ENCODE measurements at places on chromosomes 2 and 18.

DNA sequence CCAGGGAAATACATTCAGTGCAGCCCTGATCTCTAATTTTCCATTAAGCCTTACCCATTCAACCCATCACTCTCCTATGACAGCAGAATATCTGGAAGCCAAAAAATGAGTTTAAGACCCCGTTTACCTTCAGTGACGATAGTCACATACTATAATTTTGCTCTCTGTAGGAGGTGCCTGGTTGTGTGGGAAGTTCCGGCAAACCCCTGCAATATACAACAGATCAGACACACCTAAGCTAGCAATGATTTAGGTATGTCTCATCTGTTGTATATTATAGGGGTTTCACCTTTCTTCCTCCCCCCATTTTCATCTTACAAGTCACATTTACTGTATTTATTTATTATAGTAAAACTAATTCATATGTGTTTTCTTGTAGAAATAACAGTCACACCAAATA, 101.7 kb downstream of the DOCK10 start:
- DNase-seq = no peak

- peak; percentile 34 for DNase-seq
These were observed 83.6 kb downstream of the ASXL2 start for GRCh38 chr2:25794544-25795276.

- DNase-seq = no peak
These were observed 34.8 kb upstream of the EPG5 start for GRCh38 chr18:46001892-46002291.

- DNase-seq = no peak
These were observed 403 bp downstream of the COL4A3 start for GRCh38 chr2:227164763-227165291.

- DNase-seq = no peak
These were observed 161.5 kb downstream of the TGIF1 start for GRCh38 chr18:3611313-3612090.

DNA sequence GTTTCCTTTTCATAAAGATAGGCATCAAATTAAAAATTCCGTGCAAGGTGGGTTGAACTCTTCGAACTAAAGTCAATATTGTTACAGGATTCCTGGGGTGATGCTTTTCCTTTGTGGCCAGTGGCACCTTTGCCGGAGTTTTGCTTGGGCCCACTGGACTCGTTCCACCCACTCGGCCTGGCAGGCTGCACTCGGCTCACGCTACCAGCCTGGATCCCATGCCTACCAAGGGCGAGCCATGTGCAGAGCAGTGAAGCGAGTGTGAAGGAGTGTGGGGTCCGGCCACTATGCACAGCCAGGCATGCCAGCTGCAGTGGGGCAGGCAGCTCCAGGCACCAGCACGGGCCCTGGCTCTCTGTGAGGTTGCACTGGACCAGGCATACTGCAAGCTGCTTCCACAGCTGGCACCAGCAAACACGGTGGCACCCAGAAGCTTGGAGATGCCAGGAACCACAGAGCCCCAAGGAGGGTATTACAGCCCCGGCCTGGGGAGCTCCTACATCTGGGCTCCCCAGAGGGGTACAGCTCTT, 83.6 kb downstream of the DTNB start:
- no peak for DNase-seq

GRCh38 chr2:152792974-152793373, 74.6 kb downstream of the ARL6IP6 start:
- DNase-seq = no peak

DNA sequence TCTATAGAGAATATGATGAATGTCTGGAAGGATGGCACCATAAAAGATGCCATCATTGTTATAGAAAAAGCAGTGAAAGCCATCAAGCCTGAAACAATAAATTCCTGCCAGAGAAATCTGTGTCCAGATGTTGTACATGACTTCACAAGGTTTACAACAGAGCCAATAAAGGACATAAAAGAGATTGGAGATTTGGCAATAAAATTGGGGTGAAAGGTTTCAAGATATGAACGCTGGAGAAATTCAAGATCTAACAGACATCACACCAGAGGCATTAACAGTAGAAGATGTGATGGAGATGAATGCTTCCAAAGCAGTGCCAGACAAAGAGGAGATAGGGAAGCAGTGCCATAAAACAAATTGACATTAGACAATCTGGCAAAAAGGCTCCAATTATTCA, 518.8 kb upstream of the ACVR2A start:
- DNase-seq = no peak

GRCh38 chr18:32937066-32937465, 164.2 kb upstream of the KLHL14 start:
- no peak for DNase-seq

DNA sequence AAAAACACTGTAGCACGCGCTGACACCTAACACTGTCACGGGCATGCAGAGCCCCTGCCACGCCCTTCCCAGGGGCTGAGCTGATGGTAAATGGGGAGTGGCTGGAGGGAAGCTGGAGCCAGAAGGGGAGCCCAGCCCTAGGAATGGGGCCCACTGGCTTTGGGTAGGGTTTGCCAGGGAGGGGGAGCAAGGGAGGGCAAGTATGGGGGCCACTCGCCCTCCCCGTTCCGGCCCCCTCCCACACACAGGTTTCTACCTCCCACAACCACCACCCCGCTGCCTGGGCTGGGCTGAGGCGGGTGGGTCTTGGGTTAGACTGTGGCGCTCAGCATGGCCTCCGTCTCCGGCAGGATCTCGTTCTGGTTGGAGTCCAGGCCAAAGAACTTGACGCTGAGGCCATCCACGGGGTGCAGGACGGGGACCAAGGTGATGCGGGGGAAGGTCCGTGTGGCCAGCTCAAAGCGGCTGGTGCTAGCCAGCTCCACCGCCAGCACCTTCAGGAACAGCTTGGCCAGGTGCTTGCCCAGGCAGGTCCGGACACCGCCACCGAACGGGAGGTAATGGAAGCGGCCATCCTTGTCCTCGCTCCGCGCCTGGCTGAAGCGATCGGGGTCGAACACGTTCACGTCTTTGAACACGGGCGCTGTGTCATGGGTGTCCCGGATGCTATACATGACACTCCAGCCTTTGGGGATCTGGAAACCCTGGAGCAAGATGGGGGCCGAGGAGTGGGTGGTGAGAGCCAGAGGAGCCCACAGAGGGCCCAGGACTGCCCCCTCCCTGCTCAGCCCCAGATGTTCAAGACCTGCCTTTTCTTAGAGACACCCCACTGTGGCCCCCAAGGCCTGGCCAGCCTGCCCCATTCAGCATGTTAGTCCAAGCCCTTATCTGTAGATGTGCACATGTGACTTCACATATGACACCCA, 15.5 kb downstream of the CYP26B1 start:
- no peak for DNase-seq

GRCh38 chr2:110215091-110215490, 2.7 kb upstream of the MTLN start:
- no peak for DNase-seq

DNA sequence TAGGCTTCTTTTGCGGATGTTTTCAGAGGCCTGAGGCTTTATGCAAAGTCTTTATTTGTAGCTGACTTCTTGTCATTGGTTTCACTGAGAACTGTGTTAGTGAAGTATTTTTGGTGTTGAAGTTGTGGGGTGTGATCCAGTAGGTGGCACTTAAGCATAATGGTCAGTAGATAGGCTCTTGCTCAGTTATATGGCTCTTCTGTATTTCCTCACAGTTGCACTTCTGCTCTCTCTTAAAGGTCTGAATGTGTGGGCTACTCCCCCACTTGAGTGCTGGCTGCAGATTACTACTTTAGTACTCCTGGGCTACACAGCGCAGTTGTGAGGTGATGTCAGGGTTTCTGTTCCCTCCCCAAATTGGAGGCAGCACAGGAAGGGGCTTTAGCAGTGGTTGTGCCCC, 133.8 kb upstream of the SCN7A start:
- no peak for DNase-seq

DNA sequence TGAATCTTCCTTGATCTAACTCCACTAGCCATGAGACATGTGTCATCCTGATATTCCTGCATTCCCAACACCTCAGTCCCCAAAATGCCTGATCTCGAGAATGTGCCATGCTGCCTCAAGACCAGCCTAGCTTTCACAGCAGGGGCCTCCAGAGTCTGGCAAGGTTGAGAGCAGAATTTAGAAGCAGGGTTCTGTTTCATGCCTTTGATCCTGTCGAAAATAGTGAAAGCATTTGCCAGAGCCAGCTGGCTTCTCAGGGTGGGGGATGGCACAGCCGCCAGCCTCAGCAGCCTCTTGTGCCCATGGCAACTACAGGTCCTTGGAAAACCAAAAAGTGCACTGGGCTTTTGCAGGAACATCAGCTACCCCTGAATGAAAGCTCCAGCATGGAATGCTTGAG, 143.5 kb downstream of the RTN4 start:
- DNase-seq = no peak

GRCh38 chr2:144230033-144230432, 289.9 kb downstream of the ZEB2 start:
- no peak for DNase-seq

- DNase-seq = no peak
These were observed 2.5 kb upstream of the ICOS start for GRCh38 chr2:203934041-203934492.

DNA sequence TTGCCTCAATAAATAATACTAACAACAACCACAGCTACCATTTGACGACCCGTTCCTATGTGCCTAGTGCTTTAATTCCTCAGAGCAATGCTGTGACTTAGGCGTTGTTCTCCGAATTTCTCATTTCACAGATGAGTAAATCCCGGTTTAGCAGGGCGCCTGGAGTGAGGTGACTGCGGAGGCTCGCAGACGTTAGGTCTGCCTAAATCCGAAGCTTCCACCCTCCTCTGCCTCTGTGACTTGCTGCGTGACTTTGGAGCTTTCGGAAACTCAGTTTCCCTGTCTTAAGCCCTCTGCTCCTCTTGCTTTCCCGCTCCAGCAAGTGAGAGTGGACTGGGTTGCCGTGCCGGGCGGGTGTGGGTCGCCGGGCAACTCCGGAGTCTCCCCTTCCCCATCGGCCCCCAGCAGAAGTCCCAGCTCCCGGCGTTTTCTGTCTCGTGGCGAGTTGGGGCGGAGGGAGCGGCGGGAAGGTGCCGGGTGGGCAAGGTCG, 711 bp upstream of the ATOH8 start:
- no peak for DNase-seq

GRCh38 chr2:191533693-191534180, 144.2 kb upstream of the NABP1 start:
- no peak for DNase-seq

DNA sequence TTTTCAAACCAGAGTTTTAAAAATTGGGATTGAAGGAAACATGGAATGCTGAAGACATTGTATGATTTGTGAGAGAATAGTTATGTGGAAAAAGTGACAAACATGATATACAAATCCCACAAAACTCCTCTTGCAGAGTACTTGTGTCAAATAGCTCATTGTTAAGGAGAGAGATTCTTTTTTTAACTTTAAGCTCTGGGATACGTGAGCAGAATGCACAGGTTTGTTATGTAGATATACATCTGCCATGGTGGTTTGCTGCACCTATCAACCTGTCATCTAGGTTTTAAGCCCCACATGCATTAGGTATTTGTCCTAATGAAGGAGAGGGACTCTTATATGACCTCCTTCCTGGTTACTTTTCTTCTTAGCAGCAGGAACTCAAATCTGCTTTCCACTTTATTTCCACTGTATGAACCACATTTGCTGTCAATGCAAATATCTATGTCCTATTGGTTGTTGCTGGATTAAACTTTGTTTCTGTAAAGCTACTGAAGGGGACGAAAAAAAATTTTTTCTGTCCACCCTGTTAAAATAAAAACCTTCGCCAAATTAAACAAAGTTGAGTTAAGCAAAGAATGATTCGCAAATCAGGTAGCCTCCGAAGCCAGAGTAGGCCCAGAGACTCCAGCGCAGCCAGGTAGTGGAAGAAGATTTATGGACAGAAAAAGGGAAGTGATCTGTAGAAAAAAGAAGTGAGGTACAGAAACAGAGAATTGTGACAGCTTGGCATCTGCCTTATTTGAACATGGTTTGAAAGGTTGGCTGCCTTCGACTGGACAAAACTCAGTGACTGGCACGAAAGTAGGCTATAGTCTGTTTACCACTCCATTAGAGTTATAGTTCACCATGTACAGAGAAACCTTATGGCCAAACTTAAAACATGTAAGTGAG, 430.1 kb upstream of the CHST9 start:
- no peak for DNase-seq

- DNase-seq = no peak
These were observed 7.9 kb downstream of the ERFE start for GRCh38 chr2:238166391-238167343.

DNA sequence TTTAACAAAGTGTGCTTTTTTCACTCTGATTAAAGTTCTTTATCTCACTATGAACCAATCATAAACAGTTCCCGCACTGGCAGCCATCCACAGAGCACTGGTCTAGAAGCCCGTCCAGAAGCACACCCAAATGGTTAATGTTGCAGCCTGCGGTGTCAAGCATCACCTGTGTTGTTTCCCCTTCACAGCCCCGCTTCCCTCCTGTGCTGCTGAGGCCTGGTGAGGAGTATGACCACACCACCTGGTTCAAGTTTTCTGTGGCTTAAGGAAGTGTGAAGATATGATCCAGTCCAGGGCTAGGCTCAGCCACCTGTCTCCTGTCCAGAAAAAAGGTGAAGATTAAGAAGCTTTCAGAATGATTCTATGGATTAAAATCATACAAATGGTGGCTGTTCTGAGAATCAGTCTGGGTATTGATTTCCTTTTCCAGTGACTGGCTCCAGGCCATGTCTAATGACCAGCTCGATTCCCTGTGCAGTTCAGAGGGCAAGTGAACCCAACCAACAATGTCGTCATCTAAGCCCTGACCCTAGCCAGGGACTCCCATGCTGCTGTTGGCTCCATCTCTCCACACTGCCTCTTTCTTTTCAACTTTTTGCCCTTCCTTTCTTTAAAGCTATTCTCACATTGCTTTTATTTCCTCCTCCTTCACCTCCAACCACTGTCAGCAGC, 17.7 kb downstream of the SRSF7 start:
- no peak for DNase-seq

GRCh38 chr2:158197940-158198339, 96.3 kb downstream of the UPP2 start:
- no peak for DNase-seq

GRCh38 chr2:200469708-200470211, 40.1 kb downstream of the KCTD18 start:
- no peak for DNase-seq

- DNase-seq = no peak
These were observed 12.7 kb upstream of the ARHGEF4 start for GRCh38 chr2:130823886-130824491.

DNA sequence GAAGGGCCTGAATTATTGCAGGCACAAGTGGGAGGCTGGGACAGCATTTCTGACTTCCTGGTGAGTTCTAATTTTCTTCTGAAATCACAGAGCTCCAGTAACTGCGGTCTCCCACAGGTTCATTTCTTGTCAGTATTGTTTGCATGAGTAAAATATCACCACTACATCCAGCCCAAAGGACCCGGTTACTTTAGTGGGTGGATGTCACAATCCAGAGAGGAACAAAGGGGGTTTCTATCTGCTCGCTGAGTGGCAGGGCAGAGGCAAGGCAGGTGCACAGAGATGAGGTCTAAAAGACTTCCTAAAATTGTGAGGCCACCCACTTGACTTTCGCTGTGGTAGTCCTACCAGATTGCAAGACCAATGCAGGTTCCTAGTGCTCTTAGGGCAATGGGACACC, 800.4 kb upstream of the ID2 start:
- peak; percentile 12 for DNase-seq

DNA sequence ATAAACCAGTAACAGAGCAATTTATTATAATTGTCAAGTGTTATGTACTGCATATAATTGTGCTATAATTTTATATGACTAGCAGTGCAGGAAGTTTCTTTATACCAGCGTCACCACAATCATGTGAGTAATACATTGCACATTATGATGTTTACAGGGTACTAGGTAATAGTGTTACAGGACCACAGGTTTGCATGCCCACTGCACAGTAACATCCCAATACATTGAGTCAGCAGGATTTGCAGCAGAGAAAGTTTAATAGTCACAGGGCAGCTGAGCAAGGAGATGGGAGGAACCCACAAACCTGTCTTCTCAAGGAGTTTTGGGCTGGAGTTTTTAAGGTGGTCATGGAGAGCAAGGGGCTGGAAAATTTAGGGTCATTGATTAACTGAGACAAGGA, 1042.9 kb upstream of the ACVR2A start:
- no peak for DNase-seq

Data from KBM-7 (cell line).